Neural crest cell (in vitro differentiated cells): ENCODE measurements at places on chromosomes 5 and 9.

DNA sequence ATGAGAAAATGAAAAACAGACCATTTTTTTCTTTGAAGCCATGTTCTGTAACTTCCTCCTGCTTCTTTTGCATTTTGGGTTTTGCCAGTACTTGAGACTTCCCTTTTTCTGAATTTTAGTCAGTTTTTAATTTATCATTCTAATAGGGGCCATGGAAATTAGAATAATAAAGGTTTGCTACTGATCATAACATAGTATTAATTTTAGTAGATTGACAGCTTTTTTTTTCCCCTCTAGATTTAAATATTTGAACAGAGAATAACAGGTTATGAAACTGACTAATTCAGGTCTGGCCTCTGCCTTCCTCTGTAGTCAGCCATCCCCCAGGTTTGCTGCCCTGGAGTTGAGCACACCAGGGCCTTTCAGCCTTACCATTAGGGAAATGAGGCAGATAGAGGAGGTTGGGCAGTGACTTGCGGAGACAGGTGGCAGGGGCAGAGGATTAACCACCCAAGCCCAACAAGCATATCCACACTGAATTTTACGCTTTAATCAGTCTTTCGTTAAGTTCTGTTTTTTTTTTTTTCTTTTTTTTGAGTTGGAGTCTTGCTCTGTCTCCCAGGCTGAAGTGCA is 80.1 kb upstream of the TNFAIP8 start:
- no peak for DNase-seq

- DNase-seq: no peak
Observed at GRCh38 chr9:74348777-74349176, 148.4 kb upstream of the RORB start.

DNA sequence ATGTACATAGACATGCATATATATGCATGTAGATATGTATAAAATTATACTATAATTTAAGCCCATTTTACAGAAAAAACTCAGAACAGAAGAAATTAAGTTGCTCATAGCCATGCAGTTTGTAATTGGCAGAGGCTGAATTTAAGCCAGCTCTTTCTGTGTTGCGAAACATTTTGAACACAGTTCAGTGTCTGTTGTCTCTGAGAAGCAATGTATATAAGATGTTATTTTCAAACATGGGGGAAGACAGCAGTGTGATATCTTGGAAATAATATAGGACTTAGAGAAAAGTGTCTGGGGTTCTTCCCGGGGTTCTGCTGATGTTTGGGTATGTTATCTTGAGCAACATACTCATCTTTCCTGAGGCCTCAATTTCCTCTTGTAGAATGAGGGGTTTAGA is 37.6 kb downstream of the SVEP1 start:
- DNase-seq: no peak

- no peak for DNase-seq
Observed at GRCh38 chr5:180625125-180625790, 24.1 kb downstream of the FLT4 start.

GRCh38 chr9:68740561-68740960 is 35.5 kb downstream of the PIP5K1B start:
- no peak for DNase-seq

DNA sequence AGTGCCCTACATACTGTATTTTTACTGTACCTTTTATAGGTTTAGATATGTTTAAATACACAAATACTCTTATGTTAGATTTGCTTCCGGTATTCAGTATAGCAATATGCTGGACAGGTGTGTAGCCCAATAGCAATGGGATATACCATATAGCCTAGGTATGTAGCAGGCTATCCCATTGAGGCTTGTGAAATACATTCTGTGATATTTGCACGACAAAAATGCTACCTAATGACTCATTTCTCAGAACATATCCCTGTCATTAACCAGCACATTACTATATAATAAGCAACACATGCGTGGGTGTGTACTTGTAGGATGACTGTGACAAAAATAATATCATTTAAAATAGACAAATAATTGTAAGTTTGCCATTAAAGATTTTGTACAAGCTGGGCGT is 208.8 kb downstream of the MRPS30 start:
- no peak for DNase-seq

DNA sequence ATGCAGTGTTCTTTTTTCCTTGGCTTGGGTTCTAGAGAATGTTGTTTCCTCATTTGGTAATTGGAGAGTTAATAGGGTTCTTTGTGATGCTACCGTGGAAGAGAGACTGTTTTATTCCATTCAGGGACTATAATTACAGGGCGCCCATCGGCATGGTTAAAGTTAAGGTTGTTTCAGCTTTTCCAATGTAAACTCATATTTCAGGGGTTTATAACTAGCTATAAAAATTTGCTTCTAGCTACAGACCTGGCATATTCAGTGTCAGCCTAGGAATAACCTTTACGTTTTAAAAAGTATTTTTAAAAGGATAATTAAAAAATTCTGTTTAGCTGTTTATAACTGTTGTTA is 99.1 kb downstream of the AOPEP start:
- no peak for DNase-seq

GRCh38 chr5:13843175-13843846 is 101.2 kb downstream of the DNAH5 start:
- no peak for DNase-seq

DNA sequence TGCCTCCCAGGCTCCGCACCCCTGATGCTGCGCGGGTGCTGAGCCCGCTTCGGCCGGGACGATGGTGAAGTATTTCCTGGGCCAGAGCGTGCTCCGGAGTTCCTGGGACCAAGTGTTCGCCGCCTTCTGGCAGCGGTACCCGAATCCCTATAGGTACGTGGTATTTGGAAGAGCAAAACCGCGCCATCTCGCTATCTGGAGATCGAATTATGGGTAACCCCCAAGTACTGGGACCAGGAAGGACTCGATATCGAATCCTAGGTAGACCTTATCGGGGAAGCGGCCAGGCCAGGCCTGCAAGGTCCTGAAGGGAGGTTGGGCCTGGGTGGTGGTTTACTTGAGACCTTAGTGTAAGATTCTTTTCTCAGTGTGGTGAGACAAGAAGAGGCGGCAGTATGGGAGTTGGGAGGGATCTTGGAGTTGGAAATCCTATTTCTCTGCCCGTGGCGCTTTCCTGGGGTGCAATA is 359 bp downstream of the PRELID1 start:
- DNase-seq: no peak

DNA sequence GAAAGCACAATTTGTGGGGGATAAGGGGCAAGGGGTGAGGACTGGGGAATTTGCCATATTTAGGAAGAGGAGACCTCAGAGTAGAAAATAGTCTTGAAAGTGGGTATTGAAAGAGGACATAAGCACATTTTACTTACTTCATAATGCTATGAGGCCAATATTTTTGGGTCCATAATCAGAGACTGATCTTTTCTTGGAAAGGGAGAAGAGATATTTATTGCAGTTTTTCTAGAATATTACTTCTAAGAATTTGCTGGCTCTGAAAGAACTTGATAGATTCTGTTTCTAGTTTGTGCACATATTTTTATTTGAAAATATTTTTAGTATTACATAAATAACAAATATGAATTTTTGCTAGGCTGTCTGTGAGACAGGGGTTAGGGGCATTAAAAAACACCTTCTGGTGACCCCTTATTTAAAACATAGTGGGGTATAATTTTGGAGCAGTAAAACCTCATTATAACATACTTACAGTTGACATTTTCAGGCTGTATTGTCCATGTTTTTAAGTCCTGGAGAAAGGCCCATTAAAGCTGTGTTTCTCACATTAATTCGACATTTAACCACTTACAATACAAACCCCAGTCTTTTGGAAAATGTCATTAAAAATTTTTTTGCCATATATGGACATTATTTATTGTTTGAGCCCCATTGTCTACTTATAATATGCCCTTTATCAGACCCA is 118.9 kb upstream of the NFIB start:
- DNase-seq: no peak

GRCh38 chr5:8919096-8919495 is 626.8 kb downstream of the SEMA5A start:
- DNase-seq: no peak

DNA sequence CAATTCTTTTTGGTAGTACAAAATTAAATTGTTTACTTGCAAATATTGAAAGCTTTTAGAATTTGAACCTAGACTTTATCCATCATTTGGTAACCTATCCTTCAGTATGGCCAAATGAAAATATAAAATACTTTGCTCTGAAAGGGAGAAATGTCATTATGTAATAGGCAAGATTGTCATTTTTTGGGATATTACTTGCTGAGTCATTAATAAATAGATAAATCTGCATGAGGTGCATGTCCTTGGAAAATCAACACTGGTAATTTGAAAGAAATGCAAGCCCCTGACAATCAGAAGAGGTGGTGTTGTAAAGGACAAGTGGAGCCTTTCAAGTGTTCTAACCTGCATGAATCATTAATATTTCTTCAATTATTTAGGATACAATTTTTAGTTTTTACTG is 231.8 kb upstream of the CCNG1 start:
- DNase-seq: no peak

GRCh38 chr9:125525921-125526631 is 180.9 kb downstream of the MAPKAP1 start:
- no peak for DNase-seq

GRCh38 chr5:158511454-158511853 is 588.3 kb downstream of the EBF1 start:
- no peak for DNase-seq

DNA sequence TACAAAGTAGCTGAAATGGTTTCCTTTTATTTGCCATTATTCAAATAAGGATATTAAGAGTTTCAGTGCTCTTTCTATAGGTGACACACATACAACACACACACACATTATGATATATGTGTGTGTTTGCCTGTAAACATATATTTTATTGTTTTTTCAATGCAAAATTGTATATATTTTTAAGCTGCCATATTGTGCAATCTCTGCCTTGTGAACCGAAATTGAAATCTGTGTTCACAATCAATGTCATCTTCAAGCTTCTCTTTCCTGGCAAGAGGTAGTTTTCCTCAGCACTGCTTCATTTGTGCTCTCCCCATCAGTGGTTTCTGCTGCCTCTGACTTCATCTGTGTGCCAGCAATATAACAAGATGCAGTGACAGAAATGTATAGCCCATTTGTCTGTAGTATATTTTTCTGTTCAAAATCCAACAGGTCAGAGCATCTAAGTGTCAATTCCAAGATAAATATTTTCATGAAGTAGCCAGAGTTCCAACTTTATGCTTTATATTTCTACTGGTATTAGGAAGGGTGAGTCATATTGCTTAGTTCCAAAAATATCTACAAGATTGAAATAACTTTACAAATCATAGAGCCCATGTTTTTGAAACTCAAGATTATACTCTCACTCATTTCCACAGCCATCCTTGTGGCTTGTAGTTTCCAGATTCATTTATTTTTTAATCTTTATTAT is 1704.8 kb upstream of the CDH9 start:
- no peak for DNase-seq

- DNase-seq: no peak
Observed at GRCh38 chr9:93931905-93932304, 23.2 kb downstream of the BARX1 start.

GRCh38 chr9:126481862-126482261 is 131.9 kb upstream of the LMX1B start:
- DNase-seq: no peak

- no peak for DNase-seq
Observed at GRCh38 chr9:18865542-18865941, 167.5 kb downstream of the SAXO1 start.

GRCh38 chr5:91016954-91017700 is 366.0 kb downstream of the ARRDC3 start:
- DNase-seq: no peak

- no peak for DNase-seq
Observed at GRCh38 chr5:84249918-84250630, 134.6 kb downstream of the EDIL3 start.

GRCh38 chr9:123715258-123715657 is 214.7 kb downstream of the DENND1A start:
- DNase-seq: no peak

DNA sequence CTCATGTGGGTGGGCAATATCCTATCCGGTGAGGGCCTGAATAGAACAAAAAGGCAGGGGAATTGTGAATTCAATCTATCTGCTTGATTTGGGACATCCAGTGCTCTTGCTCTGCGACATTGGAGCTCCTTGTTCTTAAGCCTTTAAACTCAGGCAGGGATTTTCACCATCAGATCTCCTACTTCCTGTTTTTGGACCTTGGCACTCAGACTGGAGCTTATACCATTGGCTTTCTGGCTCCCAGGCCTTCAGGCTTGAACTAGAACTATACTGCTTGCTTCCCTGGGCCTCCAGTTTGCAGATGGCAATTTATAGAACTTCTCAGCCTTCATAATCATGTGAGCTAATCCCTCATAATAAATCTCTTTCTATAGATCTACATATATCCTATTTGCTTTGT is 134.3 kb upstream of the CLINT1 start:
- DNase-seq: no peak

DNA sequence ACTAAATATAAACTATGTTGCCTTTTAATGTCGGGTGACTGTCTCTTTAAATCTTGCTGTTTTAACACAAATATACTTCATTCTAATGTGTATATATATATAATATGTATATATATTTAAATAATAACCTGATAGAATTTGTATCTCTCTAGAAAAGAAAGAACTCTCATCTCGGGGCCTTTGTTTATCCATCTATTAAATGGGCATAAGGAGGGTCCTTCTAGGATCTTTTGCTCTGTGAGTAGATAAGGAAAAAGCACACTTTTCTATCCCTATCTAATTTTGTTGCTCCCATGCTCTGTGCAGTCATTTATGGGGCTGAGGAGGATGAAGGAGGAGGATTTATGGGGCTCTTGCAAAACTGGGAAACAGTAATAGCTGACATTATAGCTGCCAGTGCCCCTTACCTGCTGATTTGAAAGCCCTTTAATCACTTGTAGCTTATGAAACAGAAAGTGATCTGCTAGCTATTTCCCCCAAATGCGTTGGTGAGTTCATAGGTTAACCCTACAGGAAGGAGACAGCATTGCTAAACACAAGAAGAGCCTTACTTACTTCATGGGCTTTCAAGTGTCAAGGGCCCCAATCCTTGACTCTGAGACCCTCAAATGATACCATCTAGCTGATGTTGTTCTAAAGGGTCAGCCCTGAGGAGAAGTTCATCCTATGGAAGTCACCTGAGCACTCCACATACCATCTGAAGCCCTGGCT is 5.8 kb upstream of the PPARGC1B start:
- DNase-seq: no peak

DNA sequence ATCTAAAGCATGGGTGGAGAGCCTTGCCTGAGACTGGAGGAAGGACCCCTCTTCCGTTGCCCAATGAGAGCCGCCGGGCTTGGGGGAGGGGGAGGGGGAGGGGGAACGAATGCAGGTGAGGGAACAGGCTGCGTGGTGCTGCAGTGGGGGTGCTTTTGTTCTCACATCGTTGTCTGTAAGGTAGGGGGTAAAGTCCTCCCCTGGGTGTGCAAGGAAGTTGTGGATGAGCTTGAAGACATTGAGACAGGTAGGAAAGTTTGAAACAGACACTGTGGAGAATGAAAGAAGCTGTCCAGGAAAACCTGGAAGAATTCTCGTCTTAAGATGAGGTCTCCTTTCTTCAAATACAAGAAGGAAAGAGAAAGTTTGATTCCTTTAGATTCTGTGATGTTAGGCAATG is 94.1 kb upstream of the LIFR start:
- DNase-seq: no peak

DNA sequence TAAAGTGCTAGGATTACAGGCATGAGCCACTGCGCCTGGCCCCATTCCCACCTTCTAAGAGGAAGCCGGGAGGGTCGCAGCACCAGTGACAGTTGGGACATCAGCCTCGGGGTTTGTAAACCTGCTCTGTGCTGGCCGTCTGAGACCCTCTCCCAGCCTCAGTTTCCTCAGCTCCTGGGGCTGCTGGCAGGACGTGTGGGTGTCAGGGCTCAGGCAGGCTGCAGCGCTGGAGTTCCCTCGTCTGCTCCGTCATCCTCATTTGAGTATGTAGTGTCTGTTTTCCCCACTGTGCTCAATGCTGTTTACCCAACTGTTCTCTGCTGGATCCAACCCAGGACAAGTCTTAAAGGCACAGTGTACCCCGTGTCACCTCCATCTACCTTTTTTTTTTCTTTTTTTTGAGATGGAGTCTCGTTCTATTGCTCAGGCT is 2.0 kb upstream of the NINJ1 start:
- DNase-seq: no peak
